Heart left ventricle (tissue), 16 donors: ENCODE measurements at places on chromosomes 6 and 20. TPM values are rescaled to one million over a fixed set of nuclear protein-coding genes. Genes with fewer than 3 reads are reported as not detected.

Gene SEC63
- total RNA-seq = 52.5 TPM

Gene EYA4
- total RNA-seq = 21.7 TPM

Gene UCKL1
- total RNA-seq = 30.8 TPM

Gene NMBR
- total RNA-seq = not detected

Gene GSTA3
- not detected for total RNA-seq

Gene FAM209B
- total RNA-seq = not detected

- no peak for DNase-seq
Observed at GRCh38 chr6:89251976-89252375, 34.8 kb upstream of the GABRR1 start.

- no peak for DNase-seq
Observed at GRCh38 chr6:27092316-27092692, 155.2 kb upstream of the PRSS16 start.

DNA sequence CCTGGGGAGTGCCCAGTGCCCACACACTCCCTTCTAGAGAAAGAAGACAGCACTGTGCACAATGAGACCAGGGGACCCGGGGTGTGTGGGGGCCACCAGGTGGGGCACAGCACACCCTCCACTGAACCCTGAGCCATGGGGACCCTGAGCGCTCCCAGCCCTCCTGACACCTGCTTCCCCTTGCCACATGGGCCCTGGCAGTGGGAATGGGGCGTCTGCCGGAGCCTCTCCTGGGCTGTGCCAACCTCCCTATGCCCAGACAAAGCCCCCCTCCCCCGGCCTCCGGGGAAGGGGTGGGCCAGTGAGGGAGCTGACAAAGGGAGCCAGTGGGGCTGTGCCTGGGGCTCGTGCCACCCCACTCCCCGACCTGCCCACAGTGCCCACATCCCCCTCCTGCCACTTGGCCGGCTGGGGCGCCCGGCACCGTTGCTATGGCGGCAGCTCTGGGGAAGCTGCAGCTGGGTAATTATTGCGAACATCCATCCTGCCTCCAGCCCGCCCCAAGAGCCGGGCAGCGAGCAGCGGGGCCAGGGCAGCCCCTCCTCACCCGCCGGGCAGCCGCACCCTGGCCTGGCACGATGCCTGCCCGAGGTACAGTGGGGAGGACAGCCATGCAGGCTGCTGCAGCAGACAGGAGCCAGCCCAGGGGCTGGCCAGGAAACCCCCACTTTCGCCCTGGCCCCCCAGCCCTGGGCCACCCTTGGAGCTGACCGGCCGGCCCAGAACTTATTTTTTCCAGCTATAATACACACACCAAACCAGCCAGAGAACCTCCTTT is 41.9 kb upstream of the NOL4L start:
- no peak for DNase-seq

GRCh38 chr6:164414695-164415094 is 894.7 kb downstream of the C6orf118 start:
- no peak for DNase-seq

- no peak for DNase-seq
Observed at GRCh38 chr20:50850721-50851286, 55.9 kb downstream of the BCAS4 start.

DNA sequence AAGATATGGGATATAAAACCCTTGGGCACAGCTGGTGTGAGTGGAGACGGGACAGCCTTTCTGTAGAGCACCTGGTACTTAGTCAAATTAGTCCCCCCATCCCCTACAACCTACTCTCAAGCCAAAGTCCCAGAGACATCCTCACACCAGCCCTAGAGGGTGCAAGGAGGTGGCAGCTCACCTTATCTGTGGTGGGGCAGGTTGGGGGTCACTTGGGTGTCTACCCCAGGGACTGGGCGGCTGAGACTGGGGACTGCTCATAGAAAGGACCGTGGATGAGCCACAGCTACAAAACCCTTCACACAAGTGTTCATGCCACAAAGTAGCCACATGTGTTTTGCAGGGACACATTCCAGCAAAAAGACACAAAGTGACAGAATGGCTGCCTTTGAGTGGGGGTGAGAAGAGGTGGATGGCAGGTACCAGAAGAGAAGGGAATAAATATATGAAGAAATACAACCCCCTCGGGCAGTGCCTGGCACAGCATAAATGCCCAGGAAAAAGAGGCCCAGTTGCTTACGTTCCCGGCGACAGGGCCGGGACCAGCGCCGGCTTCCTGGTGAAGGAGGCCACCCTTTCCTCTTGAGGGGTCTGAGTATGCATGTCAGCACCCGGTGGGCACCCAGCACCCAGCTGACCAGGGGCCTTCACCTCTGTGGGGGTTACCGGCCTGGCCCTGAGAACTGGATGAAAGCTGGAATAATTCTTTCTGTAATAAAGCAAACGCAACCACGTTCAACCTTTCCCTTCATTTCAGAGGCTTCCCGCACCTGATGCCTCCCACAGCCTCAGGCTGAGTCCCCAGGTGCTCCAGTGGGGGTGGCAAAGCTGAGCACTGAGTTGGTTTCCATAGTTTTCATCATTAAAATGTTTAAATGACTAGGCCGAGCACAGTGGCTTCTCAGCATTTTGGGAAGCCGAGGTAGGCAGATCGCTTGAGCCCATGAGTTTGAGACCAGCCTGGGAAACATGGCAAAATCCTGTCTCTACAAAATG is 14.4 kb upstream of the CEBPB start:
- DNase-seq = no peak

- DNase-seq = no peak
Observed at GRCh38 chr6:12748411-12748810, 31.8 kb downstream of the PHACTR1 start.

- peak; percentile 17 for DNase-seq
Observed at GRCh38 chr20:41248368-41249024, 69.0 kb downstream of the ZHX3 start.

DNA sequence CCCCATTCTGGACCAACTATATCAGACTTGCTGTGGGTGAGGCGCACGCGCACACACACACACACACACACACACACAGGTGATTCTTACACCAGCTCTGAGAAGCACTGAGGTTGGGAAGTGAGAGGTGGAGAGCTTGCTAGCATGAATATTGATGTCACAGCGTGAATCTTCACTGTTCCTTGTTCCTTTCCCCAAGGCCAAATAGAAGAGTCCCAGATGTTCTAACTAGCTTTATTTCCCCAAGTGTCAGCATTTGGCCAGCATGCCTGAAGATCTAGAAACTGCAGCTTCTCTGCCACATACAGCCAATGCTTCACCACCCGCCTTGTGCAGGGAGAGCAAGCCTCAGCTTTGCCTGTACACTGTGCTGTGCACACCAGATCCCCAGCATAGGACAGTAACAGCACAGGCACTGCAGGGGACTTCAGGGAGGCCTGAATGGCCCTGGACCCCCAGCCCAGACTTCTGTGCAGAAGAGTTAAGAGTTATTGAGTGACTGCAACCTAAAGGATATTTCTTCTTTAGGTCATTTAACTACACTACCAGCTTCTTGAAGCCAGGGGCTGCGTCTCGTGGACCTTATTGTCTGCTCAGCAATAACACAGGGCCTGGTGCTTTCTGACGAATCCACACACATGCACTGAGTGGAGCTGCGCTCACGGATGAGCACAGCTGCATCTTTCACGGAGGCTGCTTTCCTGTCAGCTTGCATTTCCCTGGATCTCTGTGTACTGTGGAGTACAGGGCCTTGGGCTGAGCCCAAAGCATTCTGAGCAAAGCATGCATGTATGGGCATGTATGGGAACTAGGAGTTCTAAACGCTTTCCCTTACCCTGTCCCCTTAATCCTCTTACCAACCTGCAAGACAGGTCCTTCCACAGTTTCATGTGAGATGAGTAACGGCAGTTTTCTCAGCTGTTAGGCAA is 13.9 kb upstream of the CD93 start:
- no peak for DNase-seq

- no peak for DNase-seq
Observed at GRCh38 chr6:134481966-134482365, 164.1 kb upstream of the SGK1 start.

GRCh38 chr6:39294133-39294532 is 20.1 kb downstream of the KCNK17 start:
- no peak for DNase-seq

- DNase-seq = no peak
Observed at GRCh38 chr6:163341224-163342061, 73.1 kb upstream of the QKI start.

- DNase-seq = no peak
Observed at GRCh38 chr6:122432816-122433215, 33.4 kb downstream of the HSF2 start.

- no peak for DNase-seq
Observed at GRCh38 chr6:1170794-1171193, 141.1 kb upstream of the FOXQ1 start.

DNA sequence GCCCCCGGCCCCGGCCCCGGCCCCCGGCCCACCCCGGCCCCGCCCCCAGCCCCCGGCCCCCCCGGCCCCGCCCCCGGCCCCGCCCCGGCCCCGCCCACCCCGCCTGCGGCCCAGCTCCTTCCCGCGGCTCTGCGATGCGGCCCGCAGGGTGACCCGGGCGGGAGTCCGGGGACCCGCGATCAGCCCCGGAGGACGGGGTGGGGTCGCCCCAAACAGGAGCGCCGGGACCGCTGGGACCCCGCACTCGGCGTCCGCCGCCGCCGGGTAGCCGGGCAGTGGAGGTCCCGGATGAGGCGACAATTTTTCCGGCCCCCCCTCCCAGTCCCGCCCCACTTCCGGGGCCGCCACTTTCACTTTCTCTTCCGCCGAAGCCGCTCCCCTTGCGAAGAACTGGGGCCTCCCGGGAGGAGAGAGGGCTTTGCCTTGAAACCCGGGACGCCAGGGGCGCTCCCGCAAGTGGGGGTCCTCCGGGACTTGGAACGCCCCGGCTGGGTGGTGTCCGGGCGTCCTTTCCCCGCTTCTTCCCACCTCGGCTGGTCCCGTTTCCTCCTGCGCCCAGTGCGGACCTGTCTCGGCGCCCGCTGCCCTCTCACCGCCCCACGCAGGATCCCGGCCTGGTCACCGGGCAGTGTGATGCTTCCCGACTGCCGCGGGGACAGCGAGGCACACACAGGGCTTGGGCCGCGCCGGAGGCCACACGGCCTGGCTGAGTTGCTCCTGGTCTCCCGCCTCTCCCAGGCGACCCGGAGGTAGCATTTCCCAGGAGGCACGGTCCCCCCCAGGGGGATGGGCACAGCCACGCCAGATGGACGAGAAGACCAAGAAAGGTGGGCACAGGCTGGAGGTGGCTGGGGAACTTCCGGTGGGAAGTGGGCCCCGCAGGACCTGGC is at the start of gene RBCK1:
Gene RBCK1, plus strand, starts transcription at position 347 of the 890 bp plus-strand sequence. Its CDS starts 459 bp downstream, at position 806.
- DNase-seq = peak; percentile 91

GRCh38 chr6:31727717-31728671 is 1.1 kb downstream of the DDAH2 start:
- DNase-seq = peak; percentile 68

DNA sequence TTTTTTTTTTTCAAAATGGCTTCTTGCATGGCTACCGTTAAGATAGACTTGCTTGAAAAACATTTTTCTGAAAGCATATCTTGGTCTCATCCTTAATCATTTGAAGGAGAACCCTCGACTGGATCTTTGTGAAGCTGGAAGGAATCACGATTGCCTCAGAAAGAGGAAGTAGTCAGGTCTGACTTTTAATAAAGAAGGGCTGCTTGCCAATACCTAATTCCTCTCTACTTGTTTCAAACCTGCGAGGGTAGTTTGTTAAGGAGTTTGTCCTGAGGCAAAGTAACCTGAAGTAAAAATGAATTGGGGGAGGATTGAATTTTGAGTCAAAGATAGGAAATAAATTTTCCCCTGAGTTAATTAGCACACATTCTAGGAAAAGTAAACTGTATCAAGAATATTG is 288.1 kb upstream of the MAP3K7 start:
- DNase-seq = no peak

GRCh38 chr6:139019722-139020121 is 8.8 kb upstream of the ABRACL start:
- DNase-seq = no peak

- DNase-seq = no peak
Observed at GRCh38 chr6:159919800-159920199, 29.0 kb downstream of the MAS1 start.

GRCh38 chr20:35180266-35180665 is 8.4 kb downstream of the PROCR start:
- no peak for DNase-seq

DNA sequence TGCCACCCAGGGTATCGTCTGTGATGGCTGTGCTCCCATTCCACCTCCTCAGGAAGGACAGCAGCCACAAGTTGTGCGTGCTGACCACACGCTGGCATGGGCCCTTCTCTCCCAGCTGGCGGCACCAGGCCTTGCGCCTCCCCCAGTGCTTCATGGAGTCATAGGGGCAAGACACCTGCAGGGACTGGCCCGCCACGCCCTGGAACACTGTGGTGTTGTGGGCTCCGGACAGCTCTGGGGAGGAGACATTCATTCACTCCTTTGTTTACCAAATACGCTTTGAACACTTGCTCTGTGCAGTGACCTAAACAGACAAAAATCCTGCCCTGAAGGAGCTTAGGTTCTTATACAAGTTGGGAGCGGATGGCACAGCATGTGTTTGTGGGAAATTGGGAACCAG is 1.5 kb downstream of the TREM2 start:
- no peak for DNase-seq

- DNase-seq = no peak
Observed at GRCh38 chr6:121222656-121223055, 111.6 kb downstream of the TBC1D32 start.

DNA sequence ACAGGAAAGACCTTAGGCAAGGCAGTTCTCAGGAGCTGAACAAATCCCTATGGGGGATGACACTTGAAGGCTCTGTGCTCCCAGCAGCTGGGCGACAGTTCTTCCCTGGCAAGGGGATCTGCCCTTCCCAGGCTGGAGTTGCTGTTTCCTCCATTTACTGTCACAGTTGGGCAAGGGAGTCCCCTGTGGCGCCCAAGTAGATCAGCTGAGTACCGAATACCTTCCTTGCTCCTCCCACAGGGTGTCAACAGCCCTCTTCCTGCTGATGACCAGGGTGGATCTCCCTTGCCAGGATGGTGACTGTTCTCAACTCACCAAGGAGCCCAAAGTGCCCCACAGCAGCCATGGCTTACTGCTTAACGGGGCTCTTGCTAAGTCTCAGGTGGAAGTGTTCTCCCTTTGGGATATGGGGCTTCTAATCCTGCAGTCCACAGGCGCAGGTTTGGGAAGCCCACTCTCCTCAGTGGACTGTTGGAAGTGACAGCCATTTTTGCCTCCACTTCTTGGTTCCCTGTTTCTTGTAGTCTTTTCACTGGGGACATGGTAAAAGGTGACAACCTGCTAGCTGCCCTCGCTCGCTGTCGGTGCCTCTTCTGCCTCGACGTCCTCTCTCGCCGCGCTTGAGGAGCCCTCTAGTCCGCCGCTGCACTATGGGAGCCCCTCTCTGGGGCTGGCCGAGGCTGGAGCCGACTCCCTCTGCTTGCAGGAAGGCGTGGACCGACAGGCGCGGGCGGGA is 5.7 kb upstream of the PSMG4 start:
- DNase-seq = no peak

DNA sequence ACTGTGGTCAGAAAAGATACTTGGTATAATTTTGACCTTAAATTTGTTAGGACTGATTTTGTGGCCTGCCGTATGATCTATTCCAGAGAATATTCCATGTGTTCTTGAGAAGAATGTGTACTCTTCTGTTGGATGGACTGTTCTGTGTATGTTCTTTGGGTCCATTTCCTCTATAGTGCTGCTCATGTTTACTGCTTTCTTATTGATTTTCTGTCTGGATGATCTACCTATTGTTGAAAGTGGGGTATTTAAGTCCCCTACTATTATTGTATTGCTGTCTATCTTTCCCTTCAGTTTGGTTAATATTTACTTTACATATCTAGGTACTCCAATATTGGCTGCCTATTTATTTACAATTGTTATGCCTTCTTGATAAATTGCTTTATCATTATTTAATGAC is 298.4 kb downstream of the BCKDHB start:
- DNase-seq = no peak

- no peak for DNase-seq
Observed at GRCh38 chr20:3400260-3401155, 7.0 kb downstream of the DNAAF9 start.
